ENCODE measurements at places on chromosomes 5 and 9.

- no peak for DNase-seq
Measured at GRCh38 chr9:24398466-24398865, 147.2 kb downstream of the IZUMO3 start.

DNA sequence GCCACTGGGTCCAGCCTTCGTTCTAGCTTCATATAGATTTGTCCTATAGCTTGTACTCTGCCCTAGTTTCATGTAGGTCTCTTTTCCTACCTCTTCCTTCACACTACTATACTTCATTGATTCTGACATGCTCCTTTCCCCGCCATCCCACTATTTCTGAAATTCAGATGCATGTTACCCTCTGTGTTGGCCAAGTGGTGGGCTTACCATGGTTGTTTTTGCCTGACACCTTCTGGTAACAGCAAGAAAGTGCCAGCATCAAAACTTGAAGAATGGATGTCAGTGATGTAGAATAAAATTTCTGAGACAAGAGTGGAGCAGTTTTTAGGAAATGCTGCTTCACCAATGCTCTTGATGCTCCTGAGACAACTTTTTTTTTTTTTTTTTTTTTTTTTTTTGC is 19.5 kb upstream of the SERINC5 start:
- no peak for DNase-seq

- DNase-seq, result peak; percentile 39
Measured at GRCh38 chr5:43191740-43192557, at the start of gene NIM1K. Gene NIM1K (plus strand): TSS chr5:43192225. CDS start chr5:43245776, 53,551 bp downstream.

DNA sequence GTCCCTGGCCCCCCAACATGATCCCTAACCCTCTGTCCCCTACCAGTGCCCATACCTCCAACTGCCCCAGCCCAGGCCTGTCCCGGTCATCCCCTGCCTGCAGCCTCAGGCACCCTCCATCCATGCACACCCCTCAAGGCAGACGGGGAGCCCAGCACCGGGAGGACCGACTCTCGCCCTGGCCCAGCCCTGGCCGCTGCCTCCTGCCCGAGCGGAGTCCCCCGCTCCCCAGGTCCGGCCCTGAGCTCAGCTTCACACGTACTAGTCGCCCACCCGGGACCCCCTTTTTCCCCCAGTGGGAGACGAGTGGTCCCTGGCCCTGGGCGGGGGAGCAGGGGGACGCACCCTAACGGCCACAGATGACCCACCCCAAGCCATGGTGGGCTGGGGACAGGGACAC is 49.0 kb upstream of the UBAC1 start:
- DNase-seq, result no peak

DNA sequence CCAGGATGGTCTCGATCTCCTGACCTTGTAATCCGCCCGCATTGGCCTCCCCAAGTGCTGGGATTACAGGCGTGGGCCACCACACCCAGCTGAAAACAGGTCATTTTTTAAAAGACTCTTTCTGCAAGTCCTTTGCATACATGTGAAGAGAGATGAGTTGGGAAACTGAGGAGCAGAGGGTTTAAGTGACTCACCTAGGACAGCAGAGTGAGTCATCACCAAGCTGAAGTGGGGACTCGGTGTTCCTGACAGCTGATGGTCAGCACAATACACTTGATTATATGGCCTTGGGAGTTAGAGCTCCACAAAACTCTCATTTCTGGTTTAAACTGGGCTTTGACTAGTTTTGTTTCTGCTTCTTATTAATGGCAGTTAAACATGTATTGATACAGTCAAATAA is 38.1 kb upstream of the SSBP2 start:
- DNase-seq, result no peak

GRCh38 chr9:109745335-109746283 is 34.4 kb upstream of the PALM2AKAP2 start:
- DNase-seq, result no peak

GRCh38 chr5:109351988-109352864 is 57.5 kb downstream of the PJA2 start:
- no peak for DNase-seq

Data from stimulated activated CD4-positive, alpha-beta T cell treated with anti-CD3 and anti-CD28 coated beads, Interleukin-12 subunit alpha, Interleukin-12 subunit beta, amount 100 ng/mL, for 24 hours (primary cell).